Placental pericyte (primary cell): ENCODE measurements at places on chromosomes 7 and 10. TPM values are rescaled to one million over a fixed set of nuclear protein-coding genes. Genes with fewer than 3 reads are reported as not detected.

CLCN1 gene
- total RNA-seq, result not detected in 2 replicates

RAMP3 gene
- not detected in 2 replicates for total RNA-seq

TMEM270 gene
- not detected in 2 replicates for total RNA-seq

PPP1R3C gene
- 27.6 and 105 TPM in 2 replicates for total RNA-seq

NKX2-3 gene
- total RNA-seq, result not detected in 2 replicates

NANOS1 gene
- total RNA-seq, result 0.66 and 8.4 TPM in 2 replicates

GBX1 gene
- total RNA-seq, result not detected in 2 replicates

TMEM60 gene
- total RNA-seq, result 10.5 and 14.9 TPM in 2 replicates

TMEM213 gene
- total RNA-seq, result not detected in 2 replicates

OPN1SW gene
- not detected in 2 replicates for total RNA-seq

TMEM130 gene
- total RNA-seq, result 0.72 and 2.8 TPM in 2 replicates

STAG3 gene
- 0.44 and 1.1 TPM in 2 replicates for total RNA-seq

SYNPO2L gene
- total RNA-seq, result under 0.01 and 0.43 TPM in 2 replicates

CC2D2B gene
- total RNA-seq, result not detected in 2 replicates
